NCI-H460 (cell line): ENCODE measurements at places on chromosomes 1 and 21.
A peak's percentile ranks its signal among the peaks of the same experiment; 100 is the strongest.

GRCh38 chr1:46556822-46557221 is 5.4 kb upstream of the KNCN start:
- DNase-seq, result no peak

DNA sequence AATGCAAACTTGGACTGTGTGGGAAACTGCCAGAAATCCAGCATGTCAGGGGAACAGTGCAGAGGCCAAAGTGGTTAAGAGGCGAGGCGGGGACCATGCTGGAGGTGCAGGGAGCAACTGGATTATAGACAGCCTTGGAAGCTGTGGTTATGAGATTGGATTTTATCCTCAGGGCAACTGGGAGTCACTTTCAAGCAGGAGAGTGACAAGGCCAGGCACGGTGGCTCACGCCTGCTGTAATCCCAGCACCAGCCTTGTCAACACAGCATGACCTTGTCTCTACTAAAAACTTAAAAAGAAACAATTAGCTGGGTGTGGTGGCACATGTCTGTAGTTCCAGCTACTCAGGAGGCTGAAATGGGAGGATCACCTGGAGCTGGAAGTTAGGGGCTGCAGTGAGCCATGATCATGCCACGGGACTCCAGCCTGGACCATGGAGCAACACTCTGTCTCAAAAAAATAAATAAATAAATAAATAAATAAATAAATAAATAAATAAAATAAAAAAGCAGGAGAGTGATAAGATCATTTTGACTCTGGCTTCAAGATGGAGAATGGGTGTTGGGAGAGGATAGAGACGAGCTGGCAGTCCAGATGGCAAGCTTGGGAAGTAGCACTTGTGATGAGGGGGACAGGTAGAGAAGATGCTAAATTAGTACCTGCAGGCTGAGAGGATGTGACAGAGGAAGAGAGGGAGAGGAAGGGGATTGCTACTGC is 3.5 kb downstream of the HAPLN2 start:
- DNase-seq, result no peak

GRCh38 chr1:33302325-33302724 is 18.6 kb downstream of the A3GALT2 start:
- no peak for DNase-seq

- DNase-seq, result peak; percentile 26
Observed at GRCh38 chr1:94925561-94926125, 1.3 kb downstream of the CNN3 start.

DNA sequence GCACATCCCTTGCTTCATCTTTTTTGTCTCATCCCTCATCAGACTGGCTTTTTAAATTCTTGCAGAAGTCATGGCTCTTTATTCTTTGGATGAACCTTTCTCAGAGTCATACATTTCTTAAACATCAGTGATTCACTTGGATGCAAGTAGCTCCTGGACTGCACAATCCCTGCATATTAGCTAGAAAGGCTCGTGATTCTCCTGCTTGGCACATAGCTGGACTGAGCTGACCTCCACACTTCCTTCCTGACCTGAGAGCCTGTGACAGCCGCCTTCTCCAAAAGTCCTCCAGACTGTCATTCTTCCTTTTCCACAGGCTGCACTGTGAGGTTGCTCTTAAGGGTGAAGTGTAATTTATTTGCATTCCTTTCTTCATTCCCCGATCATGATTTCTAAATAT is 109.4 kb downstream of the RGL1 start:
- DNase-seq, result no peak

DNA sequence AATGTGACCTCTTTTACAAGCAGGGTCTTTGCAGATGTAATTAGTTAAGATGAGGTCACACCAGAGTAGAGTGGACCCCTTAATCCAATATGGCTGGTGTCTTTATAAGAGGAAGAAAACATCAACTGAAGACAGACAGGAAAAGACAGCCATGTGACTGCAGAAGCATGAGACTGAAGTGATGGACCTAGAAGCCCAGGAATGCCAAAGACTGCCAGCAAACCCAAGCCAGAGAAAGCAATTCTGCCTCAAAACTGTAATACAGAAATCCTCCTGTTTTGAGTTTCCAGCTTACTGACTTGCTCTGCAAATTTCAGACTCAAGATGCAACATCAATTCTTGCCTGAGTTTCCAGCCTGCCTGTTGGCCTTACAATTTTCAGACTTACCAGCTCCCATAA is 17.3 kb downstream of the ENAH start:
- DNase-seq, result no peak

- no peak for DNase-seq
Observed at GRCh38 chr1:43279666-43280065, 5.7 kb downstream of the C1orf210 start.

- DNase-seq, result no peak
Observed at GRCh38 chr1:57019236-57019839, 53.5 kb upstream of the C8B start.

GRCh38 chr1:220077887-220078286 is 11.7 kb downstream of the BPNT1 start:
- DNase-seq, result no peak

DNA sequence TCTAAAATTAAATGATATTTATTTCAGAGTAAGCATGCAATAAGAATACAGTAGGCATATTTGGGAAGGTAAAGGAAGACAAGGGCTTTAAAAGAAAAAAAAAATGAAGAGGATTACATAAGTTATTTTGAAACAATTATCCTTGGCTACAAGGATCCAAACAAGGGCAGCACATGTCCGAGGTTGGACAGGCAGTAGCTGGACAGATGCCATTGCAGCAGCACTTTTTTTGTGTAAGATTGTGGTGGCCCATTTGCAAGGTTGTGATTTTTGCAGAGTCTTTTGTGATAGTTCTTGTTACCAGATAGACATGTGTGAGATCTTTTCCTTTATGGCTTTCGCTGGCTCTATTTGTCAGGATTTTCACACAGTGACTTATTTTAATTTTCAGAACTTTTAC is 89.4 kb upstream of the COG2 start:
- DNase-seq, result no peak

GRCh38 chr1:47764461-47765046 is 232.6 kb downstream of the TRABD2B start:
- DNase-seq, result no peak

- DNase-seq, result no peak
Observed at GRCh38 chr1:32142446-32143301, 34.8 kb downstream of the KPNA6 start.

- no peak for DNase-seq
Observed at GRCh38 chr1:8443558-8444194, 125.8 kb downstream of the SLC45A1 start.
